Effector memory CD4-positive, alpha-beta T cell (primary cell): ENCODE measurements at places on chromosomes 3 and 15.

- no peak for DNase-seq
These were observed 87.8 kb upstream of the SEC13 start for GRCh38 chr3:10408680-10409079.

- DNase-seq: no peak
These were observed 219.3 kb upstream of the COL8A1 start for GRCh38 chr3:99419116-99419515.

GRCh38 chr3:154018100-154018696, 103.0 kb upstream of the ARHGEF26 start:
- no peak for DNase-seq

DNA sequence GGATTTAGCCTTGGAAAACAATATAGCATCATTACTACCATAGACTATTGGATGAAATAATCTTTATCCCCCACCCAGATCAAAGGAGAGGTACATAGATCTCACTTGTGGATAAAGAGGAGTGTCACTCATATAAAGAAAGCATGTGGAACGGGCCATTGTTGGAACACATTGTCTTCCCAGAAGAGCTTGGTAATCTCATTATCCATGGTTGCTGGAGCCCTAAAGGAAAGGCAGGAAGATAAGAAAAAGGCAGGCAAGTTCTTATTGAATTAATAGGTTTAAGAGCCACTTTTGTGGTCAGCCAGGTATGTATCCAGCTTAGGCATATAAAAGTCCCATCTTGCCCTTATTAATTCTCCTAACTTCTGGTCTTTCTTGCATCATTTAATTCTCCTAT, 659.1 kb downstream of the GRM7 start:
- no peak for DNase-seq

- DNase-seq: no peak
These were observed 42.9 kb downstream of the SV2B start for GRCh38 chr15:91142946-91143345.

- DNase-seq: no peak
These were observed 427.9 kb upstream of the AGTR1 start for GRCh38 chr3:148269816-148270215.

GRCh38 chr15:85539491-85539890, 159.1 kb downstream of the AKAP13 start:
- DNase-seq: no peak

DNA sequence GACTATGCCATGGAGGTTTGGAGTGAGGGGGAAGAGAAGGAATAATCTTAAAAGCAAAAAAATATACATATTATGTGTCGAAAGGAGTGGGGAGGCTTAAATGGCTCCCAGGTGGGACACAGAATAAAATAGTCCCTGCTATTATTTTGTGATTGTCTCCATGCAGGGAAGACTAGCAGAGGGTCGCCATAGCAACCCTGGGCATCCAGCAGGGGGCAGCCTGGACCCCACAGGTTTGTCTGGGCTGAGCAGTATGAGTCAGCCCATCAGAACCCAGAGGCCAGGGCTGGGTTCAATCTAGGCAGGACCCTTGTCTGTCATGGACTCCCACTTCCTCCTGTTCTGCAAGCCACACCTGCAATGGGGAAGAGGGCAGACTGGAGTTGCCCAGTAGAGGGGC, 17.6 kb upstream of the LINGO1 start:
- no peak for DNase-seq

- DNase-seq: no peak
These were observed 339.3 kb downstream of the NSUN3 start for GRCh38 chr3:94402126-94402525.

DNA sequence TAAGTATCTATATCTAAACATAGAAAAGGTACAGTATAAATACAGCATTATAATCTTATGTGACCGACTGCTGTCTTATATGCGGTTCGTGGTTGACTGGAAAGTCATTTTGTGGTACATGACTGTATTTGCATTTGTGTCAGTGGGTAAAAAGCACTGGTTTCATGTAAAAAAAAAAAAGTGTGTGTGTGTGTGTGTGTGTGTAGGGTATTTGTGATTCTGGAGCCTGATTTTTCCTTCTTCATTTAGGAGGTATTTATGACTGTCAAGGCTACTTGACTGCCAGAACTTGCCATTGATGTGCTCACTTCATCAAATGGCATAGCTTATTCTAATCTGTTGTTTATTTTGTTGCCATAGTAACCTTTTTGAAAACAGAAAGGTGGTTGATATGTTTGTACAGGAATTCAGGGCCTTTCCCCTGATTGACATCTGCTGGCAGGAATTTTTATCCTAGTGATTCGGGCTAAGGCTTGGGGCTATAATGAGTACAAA, 63.2 kb downstream of the AKAP13 start:
- DNase-seq: no peak
